ENCODE measurements at places on chromosomes 1 and 21.

DNA sequence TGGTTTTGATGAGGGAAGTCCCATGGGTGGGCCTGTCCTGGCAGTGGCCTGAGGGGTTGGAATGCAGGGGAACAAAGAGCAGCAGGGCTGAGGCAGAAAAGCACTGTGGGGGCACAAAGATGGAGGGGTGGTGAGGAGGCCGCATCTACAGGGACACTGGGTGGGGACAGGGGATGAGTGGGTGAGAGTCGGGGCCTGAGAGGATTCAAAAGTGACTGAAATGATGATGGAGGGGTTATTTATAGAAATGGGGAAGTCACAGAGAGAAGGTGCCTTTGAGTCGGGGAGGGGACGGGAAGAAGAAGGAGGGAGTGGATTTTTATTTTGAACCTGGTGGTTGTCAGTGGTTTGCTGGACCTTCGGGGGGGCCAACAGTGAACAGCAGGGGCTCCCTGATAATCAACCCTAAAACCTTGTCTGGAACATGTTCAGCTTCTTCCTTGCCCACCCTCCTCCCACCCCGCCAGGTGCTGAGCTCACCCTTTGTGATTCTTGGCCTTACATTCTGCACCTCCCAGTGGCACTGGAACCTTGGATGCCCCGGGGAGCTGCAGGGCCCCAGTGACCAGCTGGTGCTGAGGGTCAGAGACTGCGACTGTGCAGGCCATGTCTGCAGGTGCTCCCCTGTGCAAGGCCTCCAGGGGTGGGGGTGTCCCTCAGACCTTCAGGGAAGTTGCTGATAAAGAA is 42.9 kb downstream of the IER5 start:
- no peak for DNase-seq

- DNase-seq, result no peak
Observed at GRCh38 chr1:53697721-53698383, 41.1 kb downstream of the GLIS1 start.

DNA sequence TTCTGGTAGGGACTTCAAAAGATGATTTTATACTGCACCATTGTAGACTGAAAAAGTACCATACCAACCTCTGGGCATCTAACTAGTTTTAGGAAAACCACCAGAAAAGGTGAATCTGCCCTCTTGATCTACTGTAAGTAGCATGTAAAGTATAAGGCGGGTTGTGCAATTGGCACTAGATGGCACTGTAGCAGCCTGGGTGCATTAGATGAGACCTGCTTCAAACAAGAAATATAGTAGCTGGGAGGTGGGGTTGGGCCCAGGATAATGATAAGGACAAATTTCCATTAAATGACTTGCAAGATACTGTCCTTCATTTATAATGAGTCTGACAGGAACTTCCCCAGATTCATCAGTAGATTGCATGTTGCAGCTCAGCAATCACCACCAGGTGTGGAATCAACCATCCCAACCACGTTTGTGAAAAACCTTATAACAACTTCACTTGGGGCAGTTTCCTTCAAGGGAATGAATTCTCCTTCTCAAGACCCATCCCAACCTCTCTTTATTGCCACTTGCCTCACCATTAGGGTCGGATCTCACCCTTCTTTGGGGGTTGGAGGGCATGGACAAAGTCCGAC is 37.3 kb upstream of the IL10 start:
- no peak for DNase-seq

DNA sequence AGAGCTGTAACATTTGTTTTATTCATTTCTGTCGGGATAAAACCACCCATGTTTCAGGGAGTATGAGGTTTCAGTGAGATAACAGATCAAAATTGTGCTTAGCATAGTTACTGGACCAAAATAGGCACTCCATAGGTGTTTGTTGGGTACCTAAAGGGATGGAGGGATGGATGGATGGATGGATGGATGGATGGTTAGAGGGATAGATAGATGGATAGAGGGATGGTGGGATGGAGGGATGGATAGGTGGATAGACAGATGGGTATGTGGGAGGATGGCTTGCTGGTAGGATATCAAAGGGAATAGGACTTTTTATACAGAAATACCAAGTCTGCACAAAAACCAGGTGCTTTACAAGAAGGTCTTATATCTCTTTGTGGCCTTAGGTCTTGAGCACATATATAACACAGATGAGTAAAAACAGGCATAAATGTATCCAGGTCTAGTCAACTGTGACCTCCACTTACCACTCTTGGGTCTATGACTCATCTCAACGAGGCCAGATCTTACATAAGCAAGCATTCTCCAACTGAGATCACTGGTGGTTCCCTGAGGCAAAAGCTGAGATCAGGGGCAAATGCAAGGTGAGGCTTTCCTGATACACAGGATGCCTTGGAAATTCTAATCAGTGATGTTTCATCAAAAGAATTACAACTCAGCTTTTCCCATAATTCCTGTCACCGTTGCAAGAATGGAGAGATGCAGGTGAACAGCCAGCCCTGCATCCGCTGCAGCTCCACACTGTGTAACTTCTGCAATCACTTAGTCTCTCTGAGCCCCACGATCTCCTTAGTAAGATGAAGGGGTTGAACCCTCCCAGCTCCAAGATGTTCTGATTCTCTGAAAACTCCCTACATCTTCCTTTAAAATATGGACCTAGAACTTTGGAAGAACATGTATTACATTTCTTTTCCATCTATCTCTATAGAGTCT is 32.0 kb downstream of the PTAFR start:
- DNase-seq, result peak; percentile 97

DNA sequence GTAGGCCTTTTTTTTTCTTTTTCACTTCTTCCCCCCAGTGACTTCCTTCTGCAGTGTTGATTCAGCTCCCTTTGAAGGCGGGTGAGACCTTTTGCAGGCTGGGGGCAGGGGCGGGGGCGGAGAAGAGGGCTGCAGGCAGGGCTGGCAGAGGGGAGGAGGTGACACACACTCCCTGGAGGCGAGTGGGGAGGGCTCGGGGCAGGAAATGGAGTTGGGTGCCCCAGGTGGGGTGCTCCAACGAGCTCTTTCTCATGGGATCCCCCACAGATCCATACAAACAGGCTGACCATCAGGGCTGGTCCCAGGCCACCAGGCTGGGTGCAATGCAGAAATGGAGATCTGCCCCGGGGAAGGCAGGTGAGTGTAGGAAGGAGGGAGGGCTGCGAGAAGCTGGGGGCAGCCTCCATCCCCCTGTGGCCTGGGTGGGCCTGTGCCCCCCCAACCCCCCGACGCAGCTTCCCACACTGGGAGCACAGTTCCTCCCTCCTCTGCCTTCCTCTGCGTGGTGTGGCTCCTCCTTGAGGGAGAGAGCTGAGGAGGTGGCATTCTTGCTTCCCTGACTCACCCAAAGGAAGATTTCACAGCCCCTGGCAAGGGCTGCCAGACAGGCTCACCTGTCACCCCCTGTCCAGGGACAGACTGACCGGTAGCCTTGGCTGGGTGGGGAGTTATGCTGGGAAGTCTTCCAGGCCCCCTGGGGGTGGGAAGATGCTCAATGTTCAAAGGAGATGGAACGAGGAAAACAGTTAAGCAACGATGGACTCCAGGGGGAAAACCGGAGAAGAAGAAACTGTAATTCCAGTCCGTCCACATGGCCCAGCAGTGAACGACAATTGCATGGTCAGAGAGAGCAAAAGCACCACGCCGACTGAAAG is 7.1 kb upstream of the ITGB2 start:
- peak; percentile 87 for DNase-seq

DNA sequence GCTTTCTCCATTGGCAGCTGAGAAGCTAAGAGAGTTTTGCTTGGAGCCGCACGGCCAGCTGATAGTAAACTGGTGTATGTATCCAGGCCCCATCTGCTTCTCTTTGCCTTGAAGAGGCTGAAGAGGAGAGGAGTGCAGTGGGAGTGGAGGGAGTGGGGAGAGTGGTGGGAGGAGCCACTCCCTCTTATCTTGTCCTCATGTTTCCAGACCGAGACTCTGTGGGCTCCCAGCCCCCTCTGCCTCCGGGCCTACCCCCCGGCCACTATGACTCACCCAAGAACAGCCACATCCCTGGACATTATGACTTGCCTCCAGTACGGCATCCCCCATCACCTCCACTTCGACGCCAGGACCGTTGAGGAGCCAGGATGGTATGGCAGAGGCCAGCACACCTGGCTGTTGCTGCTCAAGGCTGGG is 6.0 kb upstream of the LRRC71 start:
- DNase-seq, result no peak

GRCh38 chr1:27562534-27563340 is 41.2 kb downstream of the AHDC1 start:
- no peak for DNase-seq

GRCh38 chr21:15843766-15844165 is 114.0 kb downstream of the USP25 start:
- DNase-seq, result no peak

DNA sequence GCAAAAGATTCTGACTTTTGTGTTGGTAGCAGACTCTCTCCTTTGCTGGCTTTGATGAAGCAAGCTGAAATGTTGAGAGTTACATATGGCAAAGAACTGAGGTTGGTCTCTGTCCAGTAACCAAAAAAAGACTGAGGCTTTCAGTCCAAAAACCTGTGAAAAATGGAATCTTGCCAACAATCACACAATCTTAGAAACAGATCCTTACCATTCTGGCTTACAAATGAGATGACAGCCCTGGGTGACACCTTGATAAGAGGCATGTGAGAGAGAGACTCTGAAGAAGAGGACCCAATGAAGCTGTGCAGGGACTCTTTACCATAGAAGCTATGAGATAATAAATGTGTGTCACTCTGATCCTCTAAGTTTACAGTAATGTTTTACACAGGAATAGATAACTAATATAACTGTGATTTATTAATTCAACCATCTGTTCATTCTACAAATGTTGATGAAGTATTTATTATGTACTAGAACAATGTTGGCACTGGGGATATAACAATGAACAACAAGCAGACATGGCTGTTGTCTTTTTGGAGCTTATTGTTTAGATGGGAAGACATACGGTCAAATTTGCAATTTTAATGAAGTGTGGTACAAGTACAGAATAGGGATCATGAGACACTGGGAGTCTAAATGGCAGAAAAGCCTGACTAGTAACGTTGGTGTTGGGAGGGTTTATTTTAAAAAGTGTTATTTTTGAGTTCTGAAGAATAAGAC is 251.0 kb downstream of the OLFM3 start:
- DNase-seq, result no peak

GRCh38 chr1:121408354-121408753 is 223.6 kb downstream of the SRGAP2C start:
- DNase-seq, result no peak
